Type B pancreatic cell (in vitro differentiated cells): ENCODE measurements at places on chromosomes 5 and 9. TPM values are rescaled to one million over a fixed set of nuclear protein-coding genes. Genes with fewer than 3 reads are reported as not detected.

TICAM2 gene
- total RNA-seq = 0.59 and 1.1 TPM in 2 replicates

NKD2 gene
- total RNA-seq = 23.3 and 24.3 TPM in 2 replicates

DNA sequence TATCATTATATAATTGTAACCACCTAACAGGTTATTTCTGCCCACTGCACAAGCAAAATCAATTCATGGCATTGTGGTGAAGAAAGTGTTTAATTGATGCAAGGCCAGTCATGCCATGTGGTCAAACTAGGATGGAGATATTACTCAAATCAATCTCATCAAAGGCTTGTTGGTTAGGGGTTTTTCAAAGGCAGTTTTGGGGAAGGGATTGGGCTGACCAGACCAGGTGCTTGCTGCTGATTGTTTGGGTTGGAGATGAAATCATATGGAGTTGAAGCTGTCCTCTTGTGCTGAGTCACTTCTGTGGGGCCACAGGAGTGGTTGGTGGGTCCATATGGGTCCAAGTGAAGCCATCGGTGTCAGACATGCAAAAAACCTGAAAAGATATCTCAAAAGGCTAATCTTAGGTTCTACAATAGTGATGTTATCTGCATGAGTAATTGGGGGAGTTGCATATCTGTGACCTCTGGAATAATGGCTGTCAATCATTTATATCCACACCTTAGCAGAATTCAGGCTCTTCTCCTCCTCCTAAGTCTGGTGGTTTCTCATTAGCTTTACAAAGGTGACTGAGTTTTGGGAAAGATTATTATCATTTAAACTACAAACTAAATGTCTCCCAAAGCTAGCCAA, 44.9 kb downstream of the HMGCS1 start:
- DNase-seq = no peak

DNA sequence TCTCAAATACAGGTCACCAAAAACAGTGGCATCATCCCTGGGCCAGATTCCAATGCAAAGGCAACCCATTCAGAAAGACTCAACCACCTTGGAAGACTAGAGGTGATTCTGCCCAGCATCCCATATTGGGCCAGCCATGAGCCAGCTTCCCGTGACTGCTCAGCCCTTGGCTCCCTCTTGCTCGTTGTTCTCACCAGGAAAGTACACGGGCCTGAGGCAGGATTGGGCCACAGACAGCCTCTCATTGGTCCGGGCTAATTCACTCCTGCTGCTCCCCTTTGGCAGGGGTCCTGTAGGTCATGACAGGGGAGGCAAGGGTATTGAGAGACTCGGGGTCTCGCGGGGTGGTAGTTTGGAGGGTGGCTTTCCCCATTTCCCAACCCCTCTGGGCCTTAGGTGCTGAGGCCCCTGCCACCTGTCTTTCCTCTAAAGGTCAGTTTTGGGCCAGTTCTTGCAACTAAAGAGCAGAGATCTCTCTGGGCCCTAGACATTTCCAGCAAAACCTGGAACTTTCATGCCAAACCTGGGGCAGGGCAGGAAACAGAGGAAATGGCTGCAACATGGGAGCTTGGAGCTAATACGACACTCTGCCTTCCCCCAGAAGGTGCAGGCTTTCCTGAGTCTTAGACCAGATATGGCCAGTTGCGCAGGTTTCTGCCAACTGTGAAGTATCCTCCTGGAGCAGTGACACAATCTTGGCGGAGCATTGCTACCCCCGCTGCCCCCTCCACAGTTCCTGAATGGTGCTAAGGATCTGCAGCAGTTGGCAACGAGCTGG, 22.0 kb upstream of the FGFR4 start:
- no peak for DNase-seq

DNA sequence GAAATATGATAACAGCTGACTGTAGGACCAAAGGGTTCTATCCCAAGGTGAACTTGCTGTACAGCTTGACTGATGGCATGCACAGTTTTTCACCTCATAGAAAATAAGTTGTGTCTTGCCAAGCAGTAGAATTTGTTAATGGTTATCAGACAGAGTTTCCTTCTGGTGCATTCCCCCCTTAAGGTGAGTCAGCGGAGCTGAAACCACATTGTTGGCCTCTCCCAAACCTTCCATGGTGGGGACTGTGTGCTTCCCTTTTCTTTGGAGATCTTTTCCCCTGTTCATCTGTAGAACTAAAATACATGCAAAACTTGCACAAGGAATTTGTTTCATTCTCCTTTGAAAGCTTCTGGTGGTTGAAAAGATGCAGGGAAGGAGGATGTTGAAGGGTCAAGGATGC, 179.8 kb downstream of the FGF1 start:
- no peak for DNase-seq

MCIDAS gene
- 0.17 and 0.36 TPM in 2 replicates for total RNA-seq

CMBL gene
- 12.1 and 32.9 TPM in 2 replicates for total RNA-seq

- DNase-seq = no peak
Observed at GRCh38 chr5:121870489-121870888, 18.8 kb downstream of the FTMT start.

DNA sequence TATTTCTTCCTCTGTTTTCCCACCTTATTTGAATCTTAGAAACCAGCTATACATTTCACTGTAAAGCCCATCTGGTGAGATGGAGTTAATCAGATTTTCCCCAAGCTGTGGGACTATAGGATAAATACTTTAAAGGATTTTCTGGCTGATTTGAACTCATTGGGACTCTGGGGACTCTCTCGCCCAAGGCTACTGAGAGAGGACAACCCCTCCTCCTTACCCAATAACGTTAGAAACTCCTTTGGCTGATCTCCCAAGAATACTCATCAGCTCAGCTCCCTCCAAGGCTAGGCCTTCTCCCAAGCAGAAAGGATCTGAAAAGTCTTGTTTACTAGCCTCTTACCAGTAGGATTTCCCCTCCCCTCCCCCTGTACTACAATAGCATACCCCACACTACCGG, 1.5 kb upstream of the GLRA1 start:
- no peak for DNase-seq

DNA sequence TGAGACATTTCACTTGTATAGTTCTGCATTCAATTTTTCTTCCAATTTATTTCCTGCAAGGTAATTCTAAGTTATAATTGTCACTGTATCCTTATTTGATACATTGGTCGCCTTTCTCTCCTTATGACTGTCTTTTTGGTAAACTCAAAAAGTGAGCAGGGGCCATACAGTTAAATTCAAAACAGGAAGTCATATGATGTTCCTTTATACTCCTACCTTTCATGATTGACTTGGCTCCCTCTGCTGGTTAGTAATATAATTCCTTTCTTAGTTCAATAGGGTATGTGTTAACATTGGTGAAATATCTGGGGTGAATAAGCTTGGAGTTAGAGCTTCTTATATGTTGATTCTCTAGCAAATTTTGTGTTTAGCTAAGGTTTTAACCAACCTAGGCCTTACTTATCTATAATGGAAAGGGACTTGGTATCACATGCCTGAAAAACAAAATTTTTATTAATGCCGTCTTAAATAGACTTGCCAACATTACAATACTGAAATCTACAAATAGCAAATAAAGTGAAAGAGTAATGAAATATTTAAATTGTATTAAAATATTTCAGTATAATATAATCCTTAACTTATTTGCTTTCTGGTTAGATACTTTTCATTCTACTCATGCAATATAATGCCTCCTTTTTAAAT, 6.0 kb upstream of the NIPBL start:
- DNase-seq = no peak

DNA sequence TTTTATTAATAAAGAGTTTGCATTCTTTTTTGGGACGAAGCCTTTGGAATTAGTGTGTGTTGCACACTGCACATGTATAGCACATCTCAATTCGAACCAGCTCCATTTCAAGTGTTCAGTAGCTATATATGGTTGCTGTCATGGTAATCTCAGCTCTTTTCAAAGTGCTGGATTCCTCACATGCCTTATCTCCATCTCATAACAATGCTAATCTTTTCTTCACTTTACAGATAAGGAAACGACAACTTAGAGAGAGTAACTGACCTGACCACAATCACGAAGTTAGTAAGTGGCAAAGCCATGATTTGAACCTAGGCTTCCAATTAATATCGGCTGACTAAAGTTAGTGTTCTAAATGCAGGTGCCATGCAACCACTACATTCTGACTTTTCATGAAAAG, 204.8 kb upstream of the RASEF start:
- DNase-seq = no peak

DNA sequence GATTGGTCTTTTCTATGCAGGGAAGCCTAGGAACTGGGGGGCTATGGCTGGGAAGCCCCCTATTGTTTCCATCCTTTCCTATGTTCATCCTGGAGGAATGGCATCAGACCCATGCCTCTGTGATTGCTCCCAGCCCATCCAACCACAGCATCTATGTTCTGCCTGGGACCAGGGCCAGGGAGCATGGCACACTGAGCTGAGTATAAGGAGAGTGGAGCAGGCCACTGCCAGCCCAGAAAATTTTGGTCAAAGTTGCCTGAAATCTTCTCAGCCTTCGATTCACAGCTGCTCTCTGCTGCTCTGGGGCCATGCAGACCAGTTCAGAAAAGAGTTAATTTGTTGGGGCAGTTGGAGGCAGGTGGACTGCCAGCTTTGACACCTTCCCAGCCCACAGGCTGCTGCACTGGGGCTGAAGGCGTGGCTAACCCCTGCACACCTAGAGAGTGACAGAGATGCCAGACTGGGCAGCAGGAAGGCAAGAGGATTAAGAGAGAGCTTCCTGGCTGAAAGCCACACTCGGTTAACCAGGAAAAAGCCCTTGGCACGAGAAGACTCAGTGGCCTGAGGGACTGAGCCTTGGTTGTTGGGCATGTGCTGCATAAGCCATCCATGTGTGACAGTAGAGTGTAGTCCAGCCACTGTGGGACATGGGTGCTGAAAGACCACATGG, 12.1 kb downstream of the TGFBI start:
- no peak for DNase-seq

SLC34A1 gene
- total RNA-seq = 0.12 and 0.22 TPM in 2 replicates

C5orf46 gene
- not detected in 2 replicates for total RNA-seq

- no peak for DNase-seq
Observed at GRCh38 chr5:87403899-87404298, 8.8 kb downstream of the CCNH start.

LPAR1 gene
- total RNA-seq = 15.3 and 32.8 TPM in 2 replicates

SVEP1 gene
- 5.4 and 7.9 TPM in 2 replicates for total RNA-seq

DNA sequence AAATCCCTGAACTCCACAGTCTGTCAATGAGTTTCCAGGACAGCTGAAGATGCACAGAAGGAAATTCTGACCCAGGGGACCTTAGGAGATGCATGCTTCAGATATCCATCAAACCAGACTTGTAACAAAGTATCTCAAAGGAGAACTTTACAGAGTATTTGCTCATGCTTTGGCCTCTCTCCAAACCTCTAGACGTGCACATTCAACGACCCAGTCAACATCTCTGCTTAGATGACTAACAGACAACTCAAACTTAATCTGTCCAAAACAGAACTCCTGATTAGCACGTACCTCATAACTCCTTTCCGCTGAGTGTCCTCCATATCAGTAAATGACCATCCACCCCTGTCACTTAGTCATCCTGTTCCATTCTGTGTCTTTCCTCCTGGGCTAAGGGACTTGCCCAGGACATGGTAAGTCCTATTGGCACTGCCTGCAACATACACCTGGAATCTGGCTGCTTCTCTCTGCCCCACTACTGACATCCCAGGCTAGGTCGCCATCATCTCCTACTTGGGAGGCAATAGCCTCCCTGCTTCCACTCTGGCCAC, 107.4 kb downstream of the LMNB1 start:
- no peak for DNase-seq

DNA sequence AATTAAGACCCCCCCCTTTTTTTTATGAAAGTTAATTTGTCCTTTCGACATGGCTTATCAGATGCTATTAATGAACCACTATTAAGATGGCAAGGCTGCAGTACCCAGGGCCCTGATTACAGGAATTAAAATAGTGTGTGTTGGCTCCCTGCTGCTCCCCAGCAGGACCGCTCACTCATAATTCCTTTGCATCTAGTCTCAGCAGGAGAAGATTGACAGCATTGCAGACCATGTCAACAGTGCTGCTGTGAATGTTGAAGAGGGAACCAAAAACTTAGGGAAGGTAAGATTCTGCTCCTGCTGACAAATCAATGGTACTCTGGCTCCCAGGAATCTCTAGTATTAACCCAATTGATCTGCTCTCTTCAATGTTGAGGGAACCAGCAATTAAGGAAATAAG, 61.0 kb downstream of the STX17 start:
- no peak for DNase-seq

DNA sequence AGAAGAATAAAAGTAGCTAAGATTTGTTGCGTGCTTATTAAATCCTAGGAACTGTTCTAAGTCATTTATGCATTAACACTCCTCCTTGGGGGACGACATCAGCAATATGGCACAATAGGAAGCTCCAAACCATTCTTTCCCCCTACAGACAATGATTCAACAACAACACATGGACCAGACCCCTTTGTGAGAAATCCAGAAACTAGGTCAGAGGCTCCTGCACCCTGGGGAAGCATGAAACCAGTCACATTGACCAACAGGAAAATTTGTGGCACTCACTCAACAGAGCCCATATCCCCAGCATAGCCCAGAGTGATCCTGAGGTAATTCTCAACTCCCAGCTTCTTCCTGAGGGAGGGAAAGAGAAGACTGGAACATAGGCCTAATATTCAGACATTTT, 294.4 kb downstream of the HINT1 start:
- DNase-seq = no peak

- no peak for DNase-seq
Observed at GRCh38 chr9:120944948-120945347, 18.4 kb upstream of the TRAF1 start.

JAKMIP2 gene
- total RNA-seq = 2.7 and 13.8 TPM in 2 replicates

AP3B1 gene
- 43.7 and 48.4 TPM in 2 replicates for total RNA-seq

GRCh38 chr5:141649056-141649688, 2.0 kb downstream of the FCHSD1 start:
- no peak for DNase-seq

DNA sequence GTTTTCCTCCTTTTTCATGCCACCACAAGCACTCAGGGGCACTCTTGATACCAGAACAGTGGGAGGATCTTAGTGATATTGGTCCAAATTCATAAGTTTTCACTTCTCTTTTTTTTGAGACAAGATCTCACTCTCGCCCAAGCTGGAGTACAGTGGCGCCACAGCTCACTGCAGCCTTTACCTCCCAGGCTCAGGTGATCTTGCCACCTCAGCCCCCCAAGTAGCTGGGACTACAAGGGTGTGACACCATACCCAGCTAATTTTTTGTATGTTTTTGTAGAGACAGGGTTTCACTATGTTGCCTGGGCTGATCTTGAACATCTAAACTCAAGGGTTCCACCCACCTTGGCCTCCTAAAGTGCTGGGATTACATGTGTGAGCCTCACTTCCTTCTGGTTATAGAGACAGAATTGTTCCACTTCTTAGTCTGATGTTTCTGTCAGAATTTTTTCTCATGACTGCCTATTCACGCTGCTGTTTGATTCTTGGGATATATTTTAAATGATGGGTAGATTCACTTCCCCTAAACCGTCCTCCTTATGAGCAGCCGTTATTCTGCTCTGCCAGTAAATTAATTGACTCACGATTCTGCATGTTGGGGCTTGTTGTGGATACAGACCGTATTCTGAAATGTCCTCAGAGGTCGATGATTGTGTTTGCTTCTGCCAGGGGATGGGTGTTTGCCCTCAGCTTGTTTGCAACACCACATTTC, 30.8 kb downstream of the MTAP start:
- DNase-seq = no peak

BNC2 gene
- 7.6 and 80.9 TPM in 2 replicates for total RNA-seq
